ENCODE measurements at places on chromosomes 5 and 9.

DNA sequence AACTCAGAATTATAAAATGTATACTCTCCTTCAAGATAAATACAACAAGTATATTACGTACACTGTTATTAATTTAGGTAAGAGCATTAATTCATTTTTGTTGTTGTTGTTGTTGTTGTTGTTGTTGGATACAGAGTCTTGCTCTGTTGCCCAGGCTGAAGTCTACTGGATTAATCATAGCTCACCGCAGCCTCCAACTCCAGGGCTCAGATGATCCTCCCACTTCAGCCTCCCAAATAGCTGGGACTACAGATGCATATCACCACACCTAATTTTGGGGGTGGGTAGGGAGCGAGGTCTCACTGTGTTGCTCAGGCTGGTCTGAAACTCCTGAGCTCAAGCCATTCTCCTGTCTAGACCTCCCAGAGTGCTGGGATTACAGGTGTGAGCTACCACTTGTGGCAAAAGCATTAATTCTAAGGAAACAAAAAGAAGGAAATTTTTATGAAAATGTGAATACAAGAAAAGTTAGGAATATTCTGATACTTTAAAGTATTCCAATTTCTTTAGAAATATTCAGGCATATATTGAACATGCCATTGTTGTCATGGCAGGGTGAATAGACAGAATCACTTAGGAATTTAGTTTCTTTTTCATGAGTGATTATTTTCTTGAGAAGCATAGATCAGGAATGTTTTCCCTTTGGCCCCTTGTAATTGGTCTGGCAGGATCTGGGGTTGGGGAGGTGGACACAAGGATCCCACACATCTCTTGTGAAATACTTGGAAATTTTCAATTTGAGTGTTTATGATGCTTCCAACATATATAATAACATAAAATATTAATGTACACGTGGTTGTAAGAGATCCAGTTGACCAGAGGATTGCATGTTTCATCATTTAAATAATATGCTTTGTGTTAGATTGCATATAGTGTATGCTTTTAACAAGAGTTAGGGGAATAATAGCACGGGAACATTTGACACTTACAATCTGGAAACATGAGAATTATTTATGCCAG, 263.6 kb downstream of the FANCC start:
- DNase-seq: peak; percentile 72

GRCh38 chr9:87708986-87709728, 16.8 kb upstream of the CTSL start:
- DNase-seq: no peak

- no peak for DNase-seq
Observed at GRCh38 chr9:95607507-95607906, 90.7 kb upstream of the PTCH1 start.

- DNase-seq: no peak
Observed at GRCh38 chr5:137279521-137280231, 219.4 kb downstream of the SPOCK1 start.

DNA sequence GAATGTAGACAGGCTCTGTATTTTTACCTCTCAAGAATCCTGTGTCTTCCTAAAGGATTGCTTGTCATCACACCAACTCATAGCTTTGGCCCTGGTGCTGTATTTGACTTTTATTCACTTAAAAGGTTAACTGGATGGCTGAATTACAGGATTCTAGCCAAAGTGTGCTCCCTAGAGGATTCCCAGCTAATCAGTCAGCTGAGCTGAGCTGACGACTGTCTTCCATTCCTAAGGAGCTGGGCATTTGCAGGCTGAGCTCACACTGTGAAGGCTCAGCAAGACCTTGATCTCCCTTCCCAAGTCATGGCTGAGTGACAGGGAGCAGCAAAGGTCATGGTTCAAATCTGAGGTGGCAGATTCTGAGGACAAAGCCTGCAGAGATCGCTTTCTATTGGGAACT, 59.0 kb upstream of the PALM2AKAP2 start:
- no peak for DNase-seq

- DNase-seq: no peak
Observed at GRCh38 chr9:1014225-1014624, 35.9 kb upstream of the DMRT2 start.

GRCh38 chr5:40098313-40098712, 581.4 kb upstream of the PTGER4 start:
- DNase-seq: no peak

DNA sequence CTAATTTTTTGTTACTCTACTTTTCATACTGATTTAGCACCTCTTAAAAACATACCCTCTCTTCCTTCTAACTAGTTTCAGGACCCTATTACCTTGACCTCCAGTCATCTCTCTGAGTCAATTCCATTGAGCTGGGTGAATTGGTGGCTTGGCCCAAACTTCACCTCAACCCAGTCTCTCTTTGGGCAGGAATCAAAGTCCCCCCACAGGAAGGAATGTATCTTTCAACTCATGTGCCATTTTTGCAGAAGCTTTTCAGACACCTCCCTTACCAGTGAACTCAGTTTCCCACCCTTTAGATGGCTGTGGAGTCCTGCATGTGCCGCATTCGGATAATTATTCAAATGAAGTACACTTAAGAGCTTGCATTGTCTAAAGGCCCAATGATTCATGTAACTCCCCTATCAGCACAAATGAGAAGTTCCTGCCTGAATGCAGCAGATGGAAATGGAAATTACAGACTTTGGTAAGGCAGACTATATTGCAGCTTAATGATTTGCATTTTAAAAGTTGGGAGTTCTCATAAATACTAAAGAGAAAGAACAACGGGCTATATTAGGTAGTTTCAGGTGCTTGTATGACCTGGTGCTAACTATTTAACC, 693.5 kb downstream of the PTPRD start:
- no peak for DNase-seq

DNA sequence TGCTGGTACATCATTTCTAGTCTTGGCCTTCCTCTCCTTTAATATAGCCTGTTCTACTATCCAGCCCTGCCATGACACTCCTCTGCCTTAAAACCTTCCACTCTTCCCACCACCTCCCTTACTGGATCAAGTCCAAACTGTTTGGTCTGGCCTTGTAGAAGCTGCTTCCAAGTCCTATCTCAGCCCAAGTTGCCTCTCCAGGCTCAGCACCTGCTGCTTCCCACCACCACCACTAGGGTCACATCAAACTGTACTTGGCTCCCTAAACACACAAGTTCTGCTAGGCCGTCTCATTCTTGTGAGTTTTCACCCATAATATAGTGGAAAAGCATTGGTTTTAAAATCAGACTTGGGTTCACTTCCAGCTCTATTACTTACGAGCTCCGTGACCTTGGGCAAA, 1.4 kb downstream of the NDUFA8 start:
- peak; percentile 48 for DNase-seq

GRCh38 chr9:76615177-76615603, 149.0 kb upstream of the PCA3 start:
- DNase-seq: no peak

DNA sequence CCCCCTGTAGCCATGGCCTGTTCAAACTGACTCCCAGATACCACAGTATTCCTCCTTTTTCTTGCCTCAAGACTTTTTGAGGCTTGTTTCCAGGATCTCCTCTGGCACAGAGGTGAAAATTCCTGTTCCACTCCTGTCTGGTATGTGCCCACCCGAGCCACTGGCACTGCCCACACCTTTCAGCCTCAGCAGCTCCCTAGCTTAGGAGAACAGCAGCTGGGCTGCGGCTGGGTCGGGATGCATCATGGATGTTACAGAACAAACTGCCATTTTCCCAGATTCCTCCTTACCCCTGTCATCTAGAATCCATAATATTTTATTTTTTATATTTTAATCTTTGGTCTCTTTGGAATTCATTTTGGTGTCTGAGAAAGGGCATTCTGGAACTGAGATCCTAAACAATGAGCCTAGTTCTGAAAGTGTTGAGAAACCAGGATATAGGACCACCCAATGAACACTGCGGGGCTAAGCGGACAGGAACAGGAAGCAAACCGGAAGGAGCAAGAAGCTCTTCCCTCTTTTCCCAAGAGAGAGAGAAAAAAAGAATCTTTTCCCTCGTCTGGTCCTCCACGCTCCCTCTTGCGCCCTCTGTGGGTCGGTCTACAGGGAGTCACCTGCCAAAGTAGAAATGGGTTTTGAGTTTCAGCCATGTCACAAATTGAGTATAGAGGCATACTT, 12.5 kb downstream of the OR2S2 start:
- peak; percentile 89 for DNase-seq

GRCh38 chr9:76686756-76687155, 77.5 kb upstream of the PCA3 start:
- no peak for DNase-seq

DNA sequence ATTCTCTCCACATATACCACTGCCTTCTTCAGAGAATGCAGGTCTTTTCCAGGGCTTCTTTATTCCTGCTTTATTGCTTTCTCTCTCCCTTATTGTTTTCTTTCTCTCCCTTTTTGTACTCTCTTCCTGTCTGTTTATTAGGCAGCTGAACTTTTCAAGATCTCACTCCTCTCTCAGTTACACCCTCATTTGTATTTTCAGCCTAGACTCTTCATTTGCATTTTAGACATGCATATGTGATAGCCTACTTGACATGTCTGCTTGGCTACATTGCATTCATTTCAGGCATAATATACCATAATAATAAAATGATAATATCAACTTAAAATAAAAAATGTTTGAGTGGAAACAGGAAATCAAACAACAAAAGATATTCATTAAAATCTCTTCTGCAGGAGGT, 377.9 kb upstream of the TNC start:
- no peak for DNase-seq

GRCh38 chr5:72006361-72006760, 100.9 kb upstream of the MAP1B start:
- no peak for DNase-seq

DNA sequence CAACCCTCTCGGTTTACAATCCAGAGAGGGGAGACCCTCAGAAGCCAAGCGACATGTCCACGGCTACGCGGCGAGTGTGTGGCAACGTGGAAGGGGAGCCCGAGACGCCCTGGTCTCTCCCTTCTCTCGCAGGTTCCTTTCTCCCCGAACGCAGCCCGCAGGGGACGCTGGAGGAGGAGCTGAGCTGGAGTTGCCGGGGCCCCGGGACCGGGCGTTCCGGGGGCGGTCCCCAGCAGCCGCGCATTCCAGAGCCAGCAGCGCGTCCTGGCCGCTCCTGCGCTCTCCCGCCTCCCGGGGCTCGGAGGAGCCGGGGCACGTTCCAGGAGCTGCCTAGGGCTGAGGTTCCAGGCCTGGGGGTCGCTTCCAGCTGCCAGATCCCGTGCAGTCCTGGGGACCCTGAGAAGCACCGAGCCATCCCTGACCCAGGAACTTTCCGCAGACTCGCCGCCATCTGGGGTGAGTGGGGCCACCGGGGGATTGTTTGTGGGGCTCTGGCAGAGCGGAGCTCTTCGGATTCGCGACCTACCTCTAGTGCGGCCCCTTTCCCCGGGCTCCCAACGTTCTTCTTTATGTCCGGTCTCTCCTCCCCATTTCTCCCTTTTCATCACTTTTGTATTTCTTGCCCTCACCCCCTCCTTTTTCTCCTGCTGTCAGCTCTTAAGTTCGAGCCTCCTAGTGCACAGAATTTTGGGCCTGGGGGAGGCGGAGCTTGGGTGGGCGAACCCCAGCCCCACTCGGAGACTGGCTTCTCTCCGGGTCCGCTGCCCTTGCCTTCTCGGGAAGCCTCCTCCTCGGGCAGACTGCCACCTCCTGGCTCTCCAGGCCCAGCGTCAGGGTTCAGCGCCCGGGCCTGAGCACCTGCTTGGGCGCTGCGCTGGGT, at the start of gene SMIM3:
Gene SMIM3, plus strand, starts transcription at position 241 of the 880 bp plus-strand sequence. CDS start 16,684 bp downstream, outside the sequence.
- DNase-seq: peak; percentile 80

DNA sequence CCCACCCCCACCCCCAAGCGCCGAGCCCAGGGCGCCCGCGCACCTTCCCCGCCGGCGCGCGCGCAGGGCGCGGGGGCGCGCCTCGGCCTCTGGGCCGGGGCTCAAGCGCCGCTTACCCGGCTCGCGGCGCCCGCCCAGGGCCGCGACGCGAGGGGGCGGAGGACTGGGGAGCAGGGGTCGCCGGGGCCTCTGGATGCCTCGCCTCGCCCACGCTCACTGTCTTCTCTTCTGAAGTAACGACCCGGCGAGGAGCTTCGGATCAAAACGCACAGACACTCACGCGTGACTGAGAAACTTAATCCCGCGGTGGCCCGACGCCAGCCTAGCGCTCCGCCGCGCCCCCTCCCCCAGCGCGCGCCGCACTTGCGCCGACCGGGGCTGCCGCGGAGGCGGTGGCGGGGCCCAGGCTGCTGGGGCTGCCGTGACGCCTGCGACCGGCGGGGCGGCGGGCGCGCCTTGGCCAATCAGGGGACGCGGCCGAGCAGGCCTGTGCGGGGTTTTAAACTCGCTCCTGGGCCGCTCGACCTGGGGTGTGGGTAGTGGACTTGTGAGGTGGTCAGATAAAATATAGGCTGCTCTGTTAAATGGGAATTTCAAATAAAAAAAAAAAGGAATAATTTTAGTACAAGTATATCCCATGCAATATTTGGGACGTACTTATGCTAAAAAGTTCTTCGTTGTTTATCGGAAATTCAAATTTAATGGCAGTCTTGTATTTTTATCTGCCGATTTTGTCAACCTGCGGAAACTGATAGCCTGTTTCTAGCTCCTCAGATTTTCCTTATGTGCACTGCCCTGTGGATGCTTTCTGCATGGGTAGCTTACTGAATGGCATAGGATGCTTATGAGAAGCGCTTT, at the start of gene MPDZ:
Gene MPDZ, minus strand, starts transcription at position 409 of the 858 bp plus-strand sequence. CDS start 29,377 bp downstream, outside the sequence.
- DNase-seq: peak; percentile 71

- DNase-seq: no peak
Observed at GRCh38 chr9:859251-859650, 17.8 kb downstream of the DMRT1 start.

- no peak for DNase-seq
Observed at GRCh38 chr5:96440185-96440538, 7.1 kb upstream of the PCSK1 start.

- no peak for DNase-seq
Observed at GRCh38 chr5:160039810-160040470, 31.0 kb downstream of the TTC1 start.

DNA sequence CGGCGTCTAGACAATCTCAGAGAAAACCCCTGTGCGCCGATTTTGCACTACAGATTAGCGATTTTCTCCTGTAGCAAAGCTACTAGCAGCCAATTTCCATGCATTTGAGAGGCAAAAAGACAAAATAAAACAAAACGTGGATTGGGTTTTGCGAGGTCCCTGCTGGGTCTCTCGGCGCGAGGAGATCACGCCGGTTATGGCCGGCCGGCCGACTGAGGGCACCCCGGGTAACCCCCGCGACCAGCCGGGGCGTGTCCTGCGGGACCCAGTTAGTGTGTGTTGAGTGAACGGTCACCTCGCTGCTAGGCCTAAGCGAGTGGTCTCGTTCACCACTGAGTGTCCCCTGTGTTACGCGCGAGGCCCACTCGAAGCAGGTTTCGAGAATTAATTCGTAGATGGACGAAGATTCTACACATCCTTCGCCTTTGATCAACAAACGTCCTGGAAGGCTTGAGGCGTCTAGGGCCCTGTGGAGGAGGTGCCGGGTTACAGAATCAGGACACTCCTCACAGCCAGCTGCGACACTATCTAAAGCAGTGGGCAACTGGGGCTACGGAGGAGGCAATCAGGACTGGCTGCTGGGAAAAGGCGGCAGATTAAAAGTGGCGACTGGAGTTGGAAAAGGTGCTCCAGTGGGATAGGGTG, 764 bp upstream of the VDAC1 start:
- DNase-seq: peak; percentile 27

Data from EH (cell line).